ENCODE measurements at places on chromosomes 2 and 18.

DNA sequence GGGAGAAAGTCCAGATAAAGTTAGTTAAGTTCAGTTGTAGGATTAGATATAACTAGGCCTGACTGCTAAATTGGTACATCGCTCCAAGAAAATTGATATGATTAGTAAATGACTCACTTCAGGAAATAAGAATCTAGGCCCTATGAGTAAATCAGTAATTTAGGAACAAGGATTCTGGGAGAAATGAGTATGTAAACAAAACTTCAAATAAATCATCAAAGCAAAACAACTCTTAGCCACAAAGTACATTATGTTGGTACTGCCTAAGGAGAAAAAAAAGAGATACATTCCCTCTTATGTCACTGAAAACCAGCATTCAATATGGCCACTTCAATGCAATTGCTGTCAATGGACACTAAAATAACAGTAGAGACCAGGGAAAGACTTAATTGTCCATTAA lies 529.1 kb downstream of the ZNF804A start:
- no peak for DNase-seq

DNA sequence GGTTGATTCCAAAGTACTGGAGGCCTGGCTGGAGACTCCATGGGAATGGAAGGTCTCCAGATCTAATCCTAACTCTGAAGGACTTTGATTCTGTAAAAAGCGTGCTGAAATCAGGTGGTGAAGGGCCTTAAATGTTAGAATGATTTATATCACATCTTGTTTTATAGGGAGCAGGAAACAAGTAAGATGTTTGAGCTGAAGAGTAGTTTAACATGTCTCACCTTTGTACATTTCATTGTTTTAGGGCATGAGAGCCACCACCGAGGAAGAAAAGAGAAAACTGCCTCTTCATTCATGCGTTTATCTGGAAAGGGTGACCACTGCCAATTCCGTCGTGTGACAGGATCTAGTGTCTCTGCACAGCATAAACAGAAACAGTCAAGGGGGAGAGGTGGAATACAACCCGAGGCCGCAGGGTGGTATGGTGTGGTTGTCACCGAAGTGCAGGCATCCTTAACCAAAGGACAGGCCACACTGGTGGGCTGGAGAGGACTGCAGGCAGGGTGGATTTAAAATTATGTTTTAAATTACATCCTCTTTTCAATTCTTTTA lies 445.3 kb downstream of the SLC4A3 start:
- DNase-seq: no peak

GRCh38 chr18:2508155-2508554 lies 63.1 kb downstream of the METTL4 start:
- DNase-seq: no peak

- DNase-seq: no peak
These were observed 3.4 kb downstream of the WDFY1 start for GRCh38 chr2:223941579-223942277.

DNA sequence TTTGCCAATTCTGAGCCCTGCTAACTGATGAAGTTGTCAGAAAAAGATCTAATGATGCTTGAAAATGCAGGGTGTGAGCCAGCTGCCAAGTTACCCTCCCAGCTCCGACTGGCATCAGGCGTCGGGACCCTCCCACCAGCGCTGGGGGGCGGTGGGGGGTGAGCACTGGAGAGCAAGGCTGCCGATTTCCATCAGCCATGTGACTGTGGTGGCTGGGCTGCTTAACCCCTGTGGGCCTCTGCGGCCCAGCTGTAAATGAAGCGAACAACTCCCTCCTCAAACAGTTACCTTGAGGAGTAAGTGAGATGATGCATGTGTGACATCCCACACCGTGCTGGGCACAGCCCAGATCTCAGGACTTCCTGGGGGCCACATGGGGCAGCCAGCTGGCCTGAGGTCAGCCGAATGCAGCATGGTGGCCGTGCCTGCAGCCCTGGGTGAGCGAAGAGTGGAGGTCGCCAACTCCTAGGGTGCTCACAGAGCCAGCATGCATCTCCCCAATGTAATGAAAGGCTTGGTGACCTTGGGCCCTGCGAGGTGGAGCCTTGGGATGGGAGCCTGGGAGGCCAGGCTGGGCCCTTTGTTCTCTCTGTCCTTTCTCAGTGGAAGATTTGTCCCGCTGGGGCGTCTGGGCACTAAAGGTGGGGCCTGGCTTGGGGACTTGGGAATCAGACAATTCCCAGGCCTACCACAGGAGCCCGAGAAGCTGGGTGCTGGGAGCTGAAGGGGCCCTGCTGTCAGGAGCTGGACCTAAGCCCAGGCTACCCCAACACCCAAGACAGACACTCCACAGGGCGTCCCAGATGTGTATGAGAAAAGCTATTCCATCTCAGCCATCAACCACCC lies 25.1 kb downstream of the CIB4 start:
- DNase-seq: no peak

DNA sequence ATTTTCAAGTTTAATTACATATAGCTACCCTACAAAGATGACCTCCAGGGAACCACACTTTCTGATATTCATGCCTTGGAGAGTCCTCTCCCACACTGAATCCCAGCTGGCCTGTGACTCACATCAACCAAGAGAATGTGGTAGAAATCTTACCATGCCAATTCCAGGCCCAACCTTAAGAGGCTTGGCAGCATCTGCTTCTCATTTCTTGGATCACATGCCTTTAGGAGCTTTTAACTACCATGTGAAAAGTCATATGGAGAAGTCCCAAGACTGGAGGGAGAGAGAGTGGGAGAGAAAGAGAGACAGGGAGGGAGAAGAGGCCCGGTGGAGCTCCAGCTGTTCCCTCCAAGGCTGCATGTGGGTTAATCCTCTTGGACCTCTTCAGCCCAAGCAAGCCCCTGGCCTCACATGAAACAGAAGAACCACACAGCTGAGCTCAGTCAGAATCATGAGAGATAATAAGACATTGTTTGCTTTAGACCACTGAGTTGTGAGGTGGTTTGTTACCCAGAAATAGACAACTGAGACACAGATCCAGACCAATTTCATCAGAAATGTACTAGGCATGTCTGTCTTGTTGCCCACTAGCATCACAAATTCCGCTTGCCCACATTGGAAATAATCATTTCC lies 190.7 kb downstream of the MTCL1 start:
- no peak for DNase-seq

DNA sequence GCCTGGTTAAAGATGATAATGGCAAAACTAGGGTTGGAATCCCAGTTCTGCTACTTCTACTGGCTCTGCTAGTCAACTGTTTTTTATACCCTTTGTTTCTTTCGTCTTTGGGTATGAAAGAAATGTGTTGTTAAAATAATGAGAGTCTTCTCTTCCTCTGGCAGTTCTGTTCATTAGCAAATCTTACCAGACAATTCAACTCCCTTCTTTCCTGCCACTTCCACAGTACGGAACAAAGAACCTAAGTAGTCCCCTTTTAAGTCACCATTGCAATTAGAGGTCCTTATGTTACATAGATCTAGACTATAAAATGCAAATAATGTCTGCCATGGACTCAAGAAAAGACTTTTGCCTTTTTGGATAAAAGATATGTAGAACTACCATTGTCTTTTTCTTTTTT lies 134.1 kb downstream of the RND3 start:
- no peak for DNase-seq

DNA sequence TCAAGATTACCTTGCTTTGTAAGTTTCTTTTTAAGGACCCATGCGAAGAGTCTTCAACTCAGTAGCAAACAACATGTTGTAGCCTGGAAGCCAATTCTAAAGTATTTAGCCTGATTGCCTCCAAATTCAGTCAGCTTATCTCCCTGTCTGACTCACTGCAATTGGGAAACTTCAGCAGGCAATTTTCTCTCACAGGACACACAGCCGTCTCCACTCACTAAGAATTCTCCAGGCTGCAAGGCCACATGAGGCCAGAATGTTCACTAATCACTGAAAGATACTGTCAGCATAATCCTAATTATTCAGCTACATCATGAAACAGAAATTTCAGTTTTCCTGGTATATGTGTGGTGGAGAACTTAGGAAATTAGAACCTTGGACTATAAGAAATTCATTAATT lies 78.1 kb upstream of the PDE1A start:
- no peak for DNase-seq

DNA sequence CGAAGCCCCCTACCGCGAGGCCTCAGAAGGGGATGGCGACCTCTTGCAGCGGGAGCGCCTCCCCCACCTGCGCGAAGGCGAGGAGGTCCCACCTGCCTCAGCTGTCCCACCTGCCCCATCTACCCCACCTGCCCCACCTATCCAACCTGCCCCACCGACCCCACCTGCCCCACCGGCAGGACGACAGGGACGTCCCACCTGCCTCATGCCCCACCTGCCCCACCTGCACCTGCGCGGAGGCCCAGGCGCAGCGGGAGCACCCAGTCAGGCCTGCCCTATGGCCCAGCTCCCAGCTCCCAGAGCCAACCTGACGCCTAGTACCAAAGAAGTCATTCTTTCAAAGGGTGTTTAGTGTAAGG lies 489.1 kb upstream of the SMIM21 start:
- DNase-seq: no peak

- DNase-seq: no peak
These were observed 310.7 kb upstream of the EPAS1 start for GRCh38 chr2:45986509-45986908.

GRCh38 chr2:231000211-231000904 lies 4.4 kb downstream of the SPATA3 start:
- DNase-seq: no peak

DNA sequence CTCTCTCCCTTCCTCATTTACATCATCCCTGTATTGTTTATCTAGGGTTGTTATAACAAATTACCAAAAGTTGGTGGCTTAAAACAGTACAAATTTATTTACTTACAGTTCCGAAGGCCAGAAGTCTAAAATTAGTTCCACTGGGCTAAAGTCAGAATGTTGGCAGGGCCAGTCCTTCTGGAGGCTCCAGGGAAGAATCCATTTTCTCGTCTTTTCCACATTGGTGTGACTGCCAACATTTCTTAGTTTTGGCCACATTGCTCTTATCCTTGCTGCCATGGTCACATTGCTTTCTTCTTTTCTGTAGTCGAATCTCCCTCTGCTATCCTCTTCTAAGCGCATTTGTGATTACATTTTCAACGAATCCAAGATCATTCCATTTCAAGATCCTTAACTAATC lies 34.7 kb downstream of the ICOS start:
- DNase-seq: no peak

DNA sequence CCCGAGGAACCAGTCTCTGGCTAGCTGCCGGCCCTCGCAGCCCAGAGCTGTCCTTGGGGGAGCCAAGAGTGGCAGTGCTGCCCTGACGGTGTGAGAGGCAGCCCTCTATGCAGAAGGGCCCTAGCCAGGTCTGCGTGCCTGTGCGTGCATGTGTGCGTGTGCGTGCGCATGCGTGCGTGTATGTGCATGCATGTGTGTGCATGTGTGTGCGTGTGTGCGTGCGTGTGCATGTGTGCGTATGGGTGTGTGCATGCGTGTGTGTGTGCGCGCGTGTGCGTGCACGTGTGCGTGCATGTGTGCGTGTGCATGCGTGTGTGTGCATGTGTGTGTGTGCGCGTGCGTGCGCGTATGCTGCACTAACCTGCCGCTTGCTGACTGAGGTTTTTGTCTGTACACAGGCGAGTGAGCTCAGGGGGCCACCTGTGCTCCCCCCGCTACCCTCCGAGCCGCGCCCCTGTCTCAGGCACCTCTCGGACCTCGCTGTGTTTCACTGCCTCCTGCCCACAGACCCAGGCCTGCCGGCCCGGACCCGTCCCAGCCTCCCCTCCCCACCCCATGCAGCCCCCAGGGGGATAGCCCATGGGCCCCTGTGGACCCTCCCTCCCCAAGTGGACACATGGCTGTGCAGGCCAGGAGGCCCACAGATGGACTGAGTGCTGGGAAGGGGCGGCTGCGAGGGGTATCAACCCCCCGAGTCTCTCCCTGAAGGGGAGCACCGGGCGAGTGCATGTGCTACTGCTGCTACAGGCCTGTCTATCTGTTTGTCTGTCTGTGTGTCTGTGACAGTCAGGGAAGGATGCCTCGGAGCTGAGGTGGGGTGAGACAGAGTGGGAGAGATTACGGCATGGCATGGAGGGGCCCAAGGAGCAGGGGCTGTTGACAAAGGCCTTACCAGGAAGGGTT lies 31.3 kb downstream of the SPEG start:
- DNase-seq: no peak

DNA sequence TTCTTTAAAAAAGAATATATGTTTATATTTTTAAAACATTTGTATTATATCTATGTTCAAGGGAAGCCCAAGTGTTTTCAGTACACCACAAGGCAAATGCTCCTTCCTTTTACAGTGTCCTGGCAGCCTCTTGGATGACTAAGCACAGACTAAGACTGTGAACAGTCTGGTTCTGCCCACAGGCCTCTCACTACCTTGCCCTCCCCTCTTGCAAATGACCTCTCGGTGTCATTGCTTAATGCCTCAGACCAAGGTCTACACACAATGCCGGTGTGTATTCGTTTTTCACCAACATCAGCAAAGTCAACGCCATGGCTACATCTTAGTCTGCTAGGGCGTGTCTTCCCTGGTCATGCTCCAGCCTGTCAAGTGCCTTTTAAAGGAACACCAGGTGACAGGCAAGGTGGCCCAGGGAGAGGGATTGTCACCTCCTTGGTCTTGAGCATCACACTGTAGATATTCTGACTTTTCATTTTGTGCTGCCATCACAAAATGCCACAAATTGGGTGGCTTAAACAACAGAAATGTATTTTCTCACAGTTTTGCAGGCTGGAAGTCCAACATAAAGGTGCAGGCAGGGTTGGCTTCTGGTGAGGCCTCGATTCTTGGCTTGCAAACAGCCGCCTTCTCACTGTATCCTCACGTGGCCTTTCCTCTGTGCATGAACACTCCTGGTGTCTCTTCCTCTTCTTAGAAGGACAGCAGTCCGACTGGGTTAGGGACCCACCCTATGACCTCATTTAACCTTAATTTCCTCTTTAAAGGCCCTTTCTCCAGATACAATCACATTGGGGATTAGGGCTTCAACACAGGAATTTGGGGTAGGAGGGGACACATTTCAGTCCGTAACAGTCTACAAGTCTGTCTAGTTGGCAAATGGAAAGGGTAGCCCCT lies 266.5 kb downstream of the KLHL29 start:
- no peak for DNase-seq

DNA sequence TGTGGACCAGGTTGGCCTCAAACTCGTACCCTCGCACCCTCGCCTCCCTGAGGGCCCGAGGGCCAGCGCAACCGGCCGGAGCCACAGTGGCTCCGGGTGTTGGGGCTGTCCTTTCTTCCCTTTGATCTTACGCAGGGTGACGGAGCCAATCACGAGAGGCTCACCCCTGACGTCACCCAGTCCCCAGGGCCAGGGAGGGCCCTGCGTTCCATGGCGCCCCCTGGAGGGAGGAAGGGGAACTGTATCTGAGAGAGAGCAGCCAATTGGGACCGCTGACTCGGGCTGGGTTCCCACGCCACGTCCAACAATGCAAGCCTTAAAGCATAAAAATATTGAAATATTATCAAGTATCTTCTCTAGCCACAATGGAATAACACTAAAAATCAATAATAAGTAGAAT lies 432.8 kb upstream of the LRRTM4 start:
- no peak for DNase-seq

DNA sequence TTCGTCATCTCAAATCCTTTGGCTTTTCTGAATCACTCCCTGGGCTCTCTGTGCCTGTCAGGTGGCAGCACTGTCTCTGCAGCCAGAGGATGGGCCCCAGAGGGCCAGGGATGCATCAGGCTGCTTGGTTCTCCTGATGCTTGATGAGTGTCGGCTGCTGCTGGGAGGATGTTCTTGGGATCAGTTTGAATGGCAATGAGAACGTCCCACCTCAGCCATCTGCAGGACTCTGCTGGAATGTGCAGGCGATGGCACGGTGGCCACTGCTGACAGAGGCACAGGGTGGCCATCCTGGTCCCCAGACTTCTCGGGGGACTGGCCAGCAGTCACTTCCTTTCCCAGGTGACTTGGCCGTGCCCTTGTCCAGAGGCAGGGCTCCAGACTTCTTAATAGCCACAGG lies 146.0 kb downstream of the FAM210A start:
- no peak for DNase-seq

- no peak for DNase-seq
These were observed 150.2 kb downstream of the NCKAP5 start for GRCh38 chr2:133418021-133418420.

Data from nucleus accumbens (tissue), 56 donors.